OCI-LY7 (cell line): ENCODE measurements at places on chromosomes 2 and 18. TPM values are rescaled to one million over a fixed set of nuclear protein-coding genes. Genes with fewer than 3 reads are reported as not detected.

Gene IL1RL2
- not detected in 2 replicates for total RNA-seq

DNA sequence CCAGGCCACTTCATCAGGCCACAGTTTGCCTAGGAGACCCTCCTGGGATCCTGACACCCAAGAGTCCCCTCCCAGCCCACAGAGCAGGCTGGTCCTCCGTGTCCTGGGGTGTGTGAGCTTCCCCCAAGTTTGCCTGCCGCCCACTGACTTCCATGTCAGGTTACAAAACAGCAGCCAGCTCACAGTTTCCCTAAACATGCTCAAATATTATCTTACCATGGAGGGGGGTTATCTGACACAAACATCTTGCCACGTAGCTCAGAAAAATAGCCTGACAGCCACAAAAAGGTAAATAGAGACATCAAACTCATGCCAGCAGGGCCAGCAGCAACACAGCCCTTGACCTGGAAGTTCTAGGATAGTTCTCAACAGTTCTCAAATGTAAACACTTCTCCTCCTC is 346.5 kb downstream of the TNS1 start:
- no peak for DNase-seq

GRCh38 chr18:62339106-62339988 is 14.2 kb downstream of the TNFRSF11A start:
- DNase-seq: no peak

DNA sequence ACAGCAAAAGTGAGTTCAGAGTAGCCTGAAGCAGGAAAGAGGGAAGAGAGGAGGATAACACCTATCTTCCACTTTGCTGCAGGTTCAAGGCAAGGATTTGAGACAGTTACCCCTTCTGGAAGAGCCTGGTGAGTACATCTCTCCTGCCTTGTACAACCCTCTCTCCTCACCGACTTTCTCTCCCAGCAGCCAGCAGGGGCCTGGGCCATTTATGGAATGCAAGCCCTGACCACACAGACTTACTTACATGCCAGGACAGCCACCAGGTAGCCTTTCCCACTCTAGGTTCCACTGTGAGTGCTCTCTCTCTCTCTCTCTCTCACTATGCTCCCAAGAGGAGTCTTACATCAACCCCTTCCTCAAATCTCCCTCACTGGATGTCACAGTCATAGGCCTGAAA is 57.0 kb downstream of the BCL11A start:
- no peak for DNase-seq

Gene KIF1A
- not detected in 2 replicates for total RNA-seq

- DNase-seq: no peak
Measured at GRCh38 chr2:71801969-71802368, 345.7 kb downstream of the CYP26B1 start.

- DNase-seq: no peak
Measured at GRCh38 chr18:4107049-4107467, 348.0 kb downstream of the DLGAP1 start.

DNA sequence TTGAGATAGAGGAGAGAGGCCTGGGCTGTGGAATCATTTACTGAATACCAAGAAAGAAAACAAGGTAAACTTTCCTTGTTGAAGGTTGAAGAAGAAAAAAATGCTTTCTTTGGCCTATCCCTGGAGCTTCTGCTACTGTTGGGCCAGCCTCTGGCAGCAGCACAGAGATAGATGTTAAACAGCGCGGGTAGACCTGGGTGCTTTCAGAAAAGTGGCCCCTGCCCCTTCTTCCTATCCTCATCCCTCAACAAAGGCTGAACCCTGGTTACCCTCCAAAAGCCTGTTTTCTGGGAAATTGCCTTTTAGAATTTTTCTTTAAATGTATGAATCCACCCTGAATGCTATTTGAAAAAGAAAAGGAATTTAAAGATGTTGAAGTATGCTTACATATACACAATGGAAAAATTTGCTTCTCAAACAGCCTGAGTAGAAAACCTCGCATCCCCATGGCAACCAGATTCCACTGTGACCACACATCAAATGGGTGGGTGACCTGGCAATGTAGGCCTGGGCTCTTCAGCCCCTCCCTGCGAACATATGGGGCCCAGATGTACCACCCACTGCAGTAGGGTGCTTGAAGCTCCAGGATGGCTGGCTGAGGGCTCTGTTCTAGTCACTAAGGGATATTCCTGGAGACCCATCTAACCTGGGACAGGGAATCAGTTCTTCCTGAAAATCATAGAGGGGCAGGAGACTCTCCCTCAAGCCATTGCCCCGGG is 23.4 kb upstream of the CHRNA1 start:
- DNase-seq: no peak

DNA sequence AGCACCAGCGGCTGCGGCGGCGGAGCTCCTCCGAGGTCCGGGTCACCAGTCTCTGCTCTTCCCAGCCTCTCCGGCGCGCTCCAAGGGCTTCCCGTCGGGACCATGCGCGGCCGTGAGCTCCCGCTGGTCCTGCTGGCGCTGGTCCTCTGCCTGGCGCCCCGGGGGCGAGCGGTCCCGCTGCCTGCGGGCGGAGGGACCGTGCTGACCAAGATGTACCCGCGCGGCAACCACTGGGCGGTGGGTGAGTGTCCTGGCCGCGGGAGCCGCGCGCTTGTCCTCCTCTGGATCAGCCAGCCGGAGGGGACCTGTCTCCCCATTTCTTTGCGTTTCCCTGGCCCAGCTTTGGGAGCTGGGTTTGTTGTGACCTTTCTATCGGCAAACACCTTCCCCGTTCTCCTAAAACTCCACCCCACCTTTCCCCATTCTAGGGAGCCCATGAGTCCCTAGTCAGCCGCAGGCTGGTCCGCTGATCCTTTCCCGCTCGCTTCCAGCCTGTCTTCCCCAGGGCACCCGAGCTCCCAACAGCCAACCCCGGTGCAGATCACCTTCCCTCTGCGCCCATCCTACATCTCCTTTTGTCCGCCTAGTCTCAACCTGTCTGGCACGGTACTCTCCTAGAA is 316 bp downstream of the GRP start:
- no peak for DNase-seq

- no peak for DNase-seq
Measured at GRCh38 chr2:45468279-45468678, 142.8 kb downstream of the SRBD1 start.

Gene GPR55
- not detected in 2 replicates for total RNA-seq

Gene SLC25A52
- not detected in 2 replicates for total RNA-seq

GRCh38 chr2:180222644-180223043 is 215.5 kb upstream of the CWC22 start:
- DNase-seq: no peak

DNA sequence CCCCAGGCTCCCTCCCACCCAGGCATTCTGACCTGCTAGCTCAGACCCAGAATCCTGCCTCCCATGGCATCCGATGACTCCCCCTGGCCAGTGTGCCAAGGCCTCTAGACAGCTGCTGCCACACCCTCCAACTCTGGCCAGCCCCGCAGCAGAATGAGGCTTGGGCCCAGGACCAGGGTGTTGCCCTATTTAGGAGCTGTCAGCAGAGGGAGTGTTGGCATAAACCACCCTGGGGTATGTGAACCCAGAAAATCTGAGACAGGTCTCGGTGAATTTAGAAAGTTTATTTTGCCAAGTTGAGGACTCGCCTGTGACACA is 134.3 kb downstream of the KLHL29 start:
- DNase-seq: no peak

Gene KCNJ3
- not detected in 2 replicates for total RNA-seq

DNA sequence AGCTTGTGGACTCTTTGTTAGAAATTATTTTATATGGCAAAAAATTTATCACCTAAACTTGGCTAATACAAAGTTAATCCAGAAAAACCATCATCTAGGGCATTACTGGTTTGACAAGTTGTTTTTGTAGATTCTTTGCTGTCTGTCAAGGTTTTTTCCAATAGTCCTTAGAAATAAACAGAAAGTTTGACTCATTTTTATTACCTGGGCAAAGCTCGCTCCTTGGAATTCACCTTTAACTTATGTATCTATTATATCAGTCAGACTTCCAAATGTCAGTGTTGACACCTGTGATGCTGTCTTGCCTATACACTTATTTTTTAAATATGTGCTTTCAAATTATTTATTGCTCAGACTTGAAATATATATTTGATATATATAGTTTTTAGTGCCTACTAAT is 21.7 kb downstream of the LAMA3 start:
- no peak for DNase-seq

Gene RRM2
- total RNA-seq: 313 and 324 TPM in 2 replicates

Gene TXNDC2
- not detected in 2 replicates for total RNA-seq

DNA sequence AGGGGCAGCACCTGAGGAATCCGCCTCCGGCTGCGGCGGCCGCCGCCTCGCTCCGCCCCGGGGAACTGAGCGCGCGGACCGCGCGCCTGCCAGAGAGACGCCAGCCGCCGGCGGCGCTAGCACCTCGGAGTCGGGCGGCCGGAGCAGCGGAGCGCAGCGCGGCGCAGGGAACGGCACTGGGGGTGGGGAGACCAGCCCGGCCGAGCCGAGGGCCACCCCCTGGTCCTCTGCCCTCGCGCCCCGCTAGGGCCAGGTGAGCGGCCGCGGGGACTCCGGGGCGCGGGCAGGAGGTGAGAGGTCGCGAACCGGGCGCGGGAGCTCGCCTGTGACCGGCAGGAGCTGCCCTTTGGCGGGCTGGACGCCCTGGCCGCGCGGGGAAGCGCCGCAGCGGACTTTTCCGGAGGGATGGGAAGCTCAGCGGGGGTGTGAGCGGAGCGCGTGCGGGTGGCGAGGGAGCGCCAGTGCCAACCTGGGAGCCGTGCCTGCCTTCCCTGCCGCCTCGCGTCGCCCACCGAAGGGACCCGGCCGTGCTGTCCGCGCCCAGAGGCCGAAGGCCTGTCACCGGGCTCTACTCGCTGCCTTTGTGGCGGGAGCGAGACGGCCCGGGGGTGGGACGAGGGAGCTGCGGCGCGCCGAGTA is at the start of gene GREB1L:
Gene GREB1L (plus strand): TSS at position 92 of the 639 bp plus-strand sequence. CDS start 141,287 bp downstream, outside the sequence.
- DNase-seq: no peak

- no peak for DNase-seq
Measured at GRCh38 chr2:66543257-66543767, 108.4 kb downstream of the MEIS1 start.

GRCh38 chr18:77250926-77251729 is 1.5 kb downstream of the GALR1 start:
- DNase-seq: no peak

Gene SPR
- not detected in 2 replicates for total RNA-seq

DNA sequence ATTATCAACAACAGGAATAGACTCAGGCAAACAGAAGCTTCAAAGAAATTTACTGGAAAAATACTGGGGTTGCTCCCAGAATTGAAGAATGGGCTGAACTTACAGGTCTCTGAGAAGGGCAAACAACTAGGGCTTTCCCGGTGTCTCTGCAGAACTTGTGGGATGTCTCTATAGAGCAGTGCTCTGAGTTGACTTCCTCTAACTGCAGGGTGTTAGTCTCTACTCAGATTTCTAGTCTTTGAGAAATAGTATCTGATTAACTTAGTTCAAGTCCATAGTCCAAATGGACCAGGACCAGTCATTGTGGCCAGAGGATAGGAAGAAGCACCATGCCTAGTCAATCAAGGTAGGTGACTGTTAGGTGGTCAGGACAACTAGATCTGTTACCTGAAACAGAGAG is 45.8 kb downstream of the LIMS1 start:
- DNase-seq: no peak

GRCh38 chr2:127012868-127013267 is 94.1 kb downstream of the BIN1 start:
- no peak for DNase-seq

DNA sequence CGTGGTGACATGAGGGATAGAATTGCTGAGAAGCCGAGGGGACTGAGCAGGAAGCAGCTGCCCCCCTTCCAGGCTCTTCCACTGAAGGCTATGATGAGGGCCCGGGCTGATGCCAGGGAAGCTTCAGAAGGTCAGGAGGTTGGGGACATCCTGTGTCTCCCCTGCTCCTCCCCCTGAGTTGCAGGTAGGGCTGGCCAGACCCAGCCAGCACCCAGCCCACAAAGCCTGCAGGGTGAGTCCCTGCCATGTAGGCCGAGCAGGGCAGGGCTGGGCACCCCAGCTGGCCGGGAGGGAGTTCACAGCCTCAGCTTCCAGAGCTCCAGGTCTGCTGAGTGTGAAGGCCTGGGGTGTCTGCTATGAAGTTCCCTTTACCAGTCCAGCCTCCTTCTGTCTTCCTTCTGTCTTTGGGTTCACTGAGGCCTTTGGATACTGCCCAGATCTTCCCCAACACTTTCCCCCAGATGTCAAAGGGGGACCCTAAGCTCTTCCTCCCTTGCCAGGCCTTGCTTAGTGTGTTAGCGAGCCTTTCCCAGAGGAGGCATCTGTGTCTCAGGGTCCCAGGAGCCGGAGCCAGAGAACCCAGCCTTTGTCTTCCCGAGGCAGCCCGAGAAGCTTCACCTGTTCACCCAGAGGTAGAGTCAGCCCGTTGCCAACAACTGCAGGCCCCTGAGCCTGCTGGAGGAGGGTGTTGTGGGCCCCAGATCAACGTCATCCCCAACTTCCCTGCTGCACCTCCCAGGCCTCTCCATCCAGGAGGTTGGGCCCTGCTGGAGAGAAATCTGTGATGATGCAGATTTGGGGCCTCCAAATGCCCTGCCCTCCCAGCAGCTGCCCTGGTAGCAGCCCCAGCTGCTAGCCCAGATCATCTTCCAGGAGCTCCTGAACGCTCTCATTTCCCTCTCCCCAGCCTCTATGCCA is 3.6 kb upstream of the NCL start:
- no peak for DNase-seq

Gene LONRF2
- not detected in 2 replicates for total RNA-seq

GRCh38 chr2:195026261-195026660 is 630.8 kb upstream of the SLC39A10 start:
- DNase-seq: no peak

DNA sequence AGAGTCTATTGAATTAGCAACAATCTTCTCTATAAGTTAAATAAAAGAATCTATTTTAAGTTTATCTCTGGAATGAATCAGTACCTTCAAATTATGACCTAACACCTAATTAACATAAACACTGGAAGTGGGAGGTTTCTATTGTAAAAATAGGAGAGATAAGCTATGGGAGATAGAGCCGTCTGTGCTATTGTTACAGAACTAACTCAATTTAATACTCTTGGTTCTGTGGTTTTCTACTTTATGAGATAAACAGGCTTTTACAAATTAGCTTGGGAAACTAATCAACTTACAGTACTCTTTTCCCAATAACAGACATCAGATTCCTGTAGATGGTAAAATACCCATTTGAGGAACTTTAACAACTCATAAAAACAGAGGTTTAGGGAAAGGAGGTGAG is 25.6 kb upstream of the STAT1 start:
- DNase-seq: no peak

Gene GNLY
- total RNA-seq: not detected in 2 replicates

DNA sequence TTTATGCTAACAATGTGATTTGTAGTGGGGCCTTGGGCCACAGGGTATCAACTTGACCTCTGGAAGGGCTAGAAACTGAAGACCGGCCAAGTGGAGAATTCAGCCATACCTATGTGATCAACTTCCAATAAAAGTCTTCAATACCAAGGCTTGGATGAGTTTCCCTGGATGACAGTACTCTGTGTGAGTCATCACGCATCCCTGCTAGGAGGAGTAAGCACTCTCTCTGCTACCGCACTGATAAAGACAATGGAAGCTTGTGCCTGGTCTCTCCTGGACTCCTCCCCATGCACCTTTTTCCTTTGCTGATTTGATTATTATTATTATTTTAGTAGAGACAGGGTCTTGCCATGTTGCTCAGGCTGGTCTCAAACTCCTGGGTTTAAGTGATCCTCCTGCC is 58.1 kb downstream of the SKA1 start:
- DNase-seq: no peak

- DNase-seq: no peak
Measured at GRCh38 chr18:32270341-32270740, 80.5 kb downstream of the MEP1B start.

Gene CCDC121
- total RNA-seq: 4.7 and 7.7 TPM in 2 replicates
